ENCODE measurements at places on chromosomes 4 and X. TPM values are rescaled to one million over a fixed set of nuclear protein-coding genes. Genes with fewer than 3 reads are reported as not detected.

KIF4A gene
- total RNA-seq = 1.0 TPM

COQ2 gene
- total RNA-seq = 14.5 TPM

SSX3 gene
- total RNA-seq = not detected

PTTG2 gene
- total RNA-seq = 7.2 TPM

TRAM1L1 gene
- total RNA-seq = 4.6 TPM

CEP135 gene
- 10.3 TPM for total RNA-seq

PCGF3 gene
- total RNA-seq = 63.3 TPM

CENPVL3 gene
- total RNA-seq = not detected

TSPYL2 gene
- total RNA-seq = 74.8 TPM

SLC9B1 gene
- 1.8 TPM for total RNA-seq

RTL5 gene
- total RNA-seq = 9.8 TPM

PHEX gene
- 0.26 TPM for total RNA-seq

VEGFC gene
- 13.7 TPM for total RNA-seq

DMP1 gene
- total RNA-seq = not detected

SOD3 gene
- 46.0 TPM for total RNA-seq

CENPU gene
- total RNA-seq = 3.1 TPM

FGFR3 gene
- total RNA-seq = 121 TPM

CLIC2 gene
- 16.7 TPM for total RNA-seq

SPANXN3 gene
- total RNA-seq = not detected

MAGEE2 gene
- total RNA-seq = not detected

RNF212 gene
- 5.1 TPM for total RNA-seq

AFF2 gene
- total RNA-seq = 2.3 TPM

CXCL10 gene
- total RNA-seq = 0.34 TPM

NDP gene
- total RNA-seq = 0.78 TPM

GPRASP3 gene
- total RNA-seq = 6.5 TPM

THAP6 gene
- total RNA-seq = 30.8 TPM

OPN1LW gene
- total RNA-seq = not detected

MAGEC2 gene
- total RNA-seq = not detected

SLC49A3 gene
- 8.9 TPM for total RNA-seq

MAGEB2 gene
- total RNA-seq = not detected

BEND4 gene
- 0.18 TPM for total RNA-seq

SRPX gene
- total RNA-seq = 46.1 TPM

VSIG4 gene
- total RNA-seq = 23.4 TPM

NAA15 gene
- total RNA-seq = 59.0 TPM

SHISA3 gene
- total RNA-seq = 0.31 TPM

SPATA4 gene
- total RNA-seq = not detected

OTC gene
- not detected for total RNA-seq

HSD17B13 gene
- 0.31 TPM for total RNA-seq

MGST2 gene
- total RNA-seq = 135 TPM

MYOZ2 gene
- 0.47 TPM for total RNA-seq

DUSP9 gene
- total RNA-seq = 2.7 TPM

COPS4 gene
- 35.3 TPM for total RNA-seq

SYTL4 gene
- total RNA-seq = 11.4 TPM

VCX gene
- not detected for total RNA-seq

NEXMIF gene
- total RNA-seq = 2.4 TPM

SMPX gene
- total RNA-seq = not detected

NWD2 gene
- total RNA-seq = 0.36 TPM

ZNF827 gene
- total RNA-seq = 59.4 TPM

TMSB15C gene
- 1.4 TPM for total RNA-seq

CNKSR2 gene
- total RNA-seq = 2.3 TPM

AMTN gene
- total RNA-seq = not detected

FAM9C gene
- 0.26 TPM for total RNA-seq

TLR6 gene
- total RNA-seq = 3.0 TPM

TAB3 gene
- total RNA-seq = 27.6 TPM

ODAPH gene
- total RNA-seq = not detected

TMA16 gene
- 33.9 TPM for total RNA-seq
